ENCODE measurements at places on chromosomes 1 and 21.

DNA sequence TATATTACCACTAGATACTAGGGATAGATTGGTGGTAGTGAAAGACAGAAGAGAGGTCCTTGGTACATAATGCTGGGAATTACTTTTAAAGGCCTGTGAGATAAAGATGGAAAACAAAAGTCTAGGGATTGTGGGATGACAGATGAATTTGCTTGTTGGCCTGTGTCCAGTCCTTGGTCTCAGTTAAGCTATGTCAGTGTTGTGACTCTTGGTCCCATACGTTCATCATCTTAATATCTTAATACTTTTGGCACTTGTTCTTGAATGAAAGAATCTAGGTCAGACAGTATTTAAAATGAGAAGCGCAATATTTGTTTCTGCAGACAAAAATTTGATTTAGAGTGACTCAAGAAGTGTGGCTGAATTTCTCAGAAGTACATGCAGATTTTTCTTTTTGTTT lies 7.6 kb downstream of the RPL5 start:
- DNase-seq = no peak

- no peak for DNase-seq
Observed at GRCh38 chr1:50289495-50289894, 133.7 kb downstream of the DMRTA2 start.

DNA sequence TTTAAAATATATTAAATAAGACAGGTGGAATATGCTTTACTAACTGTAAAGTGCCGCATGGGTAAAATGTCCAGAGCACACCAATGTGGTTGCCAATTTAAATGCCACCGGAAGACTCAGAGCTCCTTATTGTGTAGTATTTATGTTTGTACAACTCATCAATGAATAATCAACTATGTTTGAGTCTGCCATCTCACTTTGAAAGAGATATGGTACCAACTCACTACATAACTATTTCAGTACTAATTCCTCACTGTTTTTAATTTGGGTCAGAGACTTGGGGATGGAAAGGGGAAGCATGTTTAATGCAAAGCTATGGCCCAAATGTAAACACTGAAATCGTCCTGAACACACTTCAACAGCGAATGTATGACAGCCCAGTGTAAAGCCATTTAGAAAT lies 144.8 kb downstream of the NR5A2 start:
- no peak for DNase-seq

- no peak for DNase-seq
Observed at GRCh38 chr1:187474336-187474735, 645.6 kb downstream of the PLA2G4A start.
